IPS DF 6.9 (cell line): ENCODE measurements at places on chromosomes 12 and 14.

GRCh38 chr14:96086574-96087077 is 47.5 kb downstream of the C14orf132 start:
- DNase-seq: no peak

- no peak for DNase-seq
Measured at GRCh38 chr14:34867199-34867598, 8.0 kb downstream of the BAZ1A start.

GRCh38 chr12:123000578-123000977 is 20.1 kb downstream of the ARL6IP4 start:
- no peak for DNase-seq

GRCh38 chr14:85123755-85124154 is 406.2 kb upstream of the FLRT2 start:
- no peak for DNase-seq

DNA sequence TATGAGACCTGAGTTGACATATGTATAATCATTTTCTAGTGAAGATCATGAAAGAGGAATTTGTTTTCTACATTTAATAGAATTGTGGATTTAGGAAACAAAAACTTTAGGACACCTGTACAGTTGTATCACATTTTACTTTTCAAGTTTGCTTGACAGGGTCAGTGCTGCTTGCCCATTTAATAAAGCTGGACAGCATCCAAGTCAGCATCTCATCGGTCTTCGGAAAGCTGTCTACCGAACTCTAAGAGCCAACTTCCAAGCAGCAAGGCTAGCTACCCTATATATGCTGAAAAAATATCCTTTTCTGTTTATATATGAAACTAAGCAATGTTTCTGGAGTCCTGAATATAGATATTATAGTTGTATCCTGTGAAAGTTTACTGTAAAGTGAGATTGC is 52.3 kb downstream of the VEZT start:
- DNase-seq: no peak

DNA sequence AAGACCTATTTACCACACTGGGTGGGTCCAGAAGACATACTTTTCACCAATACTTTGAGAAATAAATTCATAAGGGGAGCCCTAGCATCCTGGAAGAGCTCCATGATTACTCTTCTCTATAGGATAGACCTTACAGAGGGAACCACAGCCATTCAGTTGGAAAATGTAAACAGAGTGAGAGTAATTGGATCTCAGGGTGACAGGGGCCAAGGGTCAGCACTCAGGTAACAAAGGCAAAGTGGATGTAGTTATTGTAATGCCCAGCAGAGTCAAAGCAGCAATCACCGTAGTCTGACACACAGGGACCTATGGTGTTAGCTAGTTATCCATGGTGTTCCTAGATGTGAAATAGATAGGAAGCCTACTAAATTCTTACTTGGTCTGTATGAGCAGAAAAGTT is 10.8 kb upstream of the GTF2A1 start:
- DNase-seq: no peak

DNA sequence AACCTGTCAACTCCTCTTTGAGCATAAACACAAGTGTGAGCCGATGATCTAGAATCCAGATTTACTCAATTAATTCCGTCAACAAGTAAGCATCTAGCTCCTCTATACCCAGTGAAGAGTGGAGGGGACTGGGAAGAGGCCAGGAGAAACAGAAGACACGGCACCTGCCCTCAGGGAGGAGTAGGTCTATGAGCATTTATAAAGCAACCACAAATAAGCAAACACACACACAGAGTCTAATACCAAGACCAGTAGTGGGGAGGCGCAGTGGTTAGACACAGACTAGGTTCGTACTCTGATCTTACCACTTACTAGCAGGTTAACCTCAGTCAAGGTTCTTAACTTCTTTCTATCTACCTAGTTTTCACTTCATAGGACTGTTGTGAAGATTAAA is 5.9 kb upstream of the FOXN3 start:
- DNase-seq: no peak

DNA sequence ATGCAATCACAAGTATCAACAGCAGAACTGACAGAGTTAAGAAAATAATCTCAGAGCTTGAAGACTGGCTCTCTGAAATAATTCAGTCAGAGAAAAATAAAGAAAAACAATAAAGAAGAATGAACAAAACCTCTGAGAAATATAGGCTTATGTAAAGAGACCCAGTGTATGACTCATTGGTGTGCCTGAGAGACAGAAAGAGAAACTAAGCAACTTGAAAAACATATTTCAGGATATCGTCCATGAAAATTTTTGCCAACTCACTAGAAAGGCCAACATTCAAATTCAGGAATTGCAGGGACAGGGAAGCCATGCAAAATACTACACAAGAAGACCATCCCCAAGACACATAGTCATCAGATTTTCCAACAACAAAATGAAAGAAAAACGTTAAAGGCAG is 56.2 kb downstream of the APOBEC1 start:
- no peak for DNase-seq

GRCh38 chr14:65225299-65226159 is 123.2 kb upstream of the MAX start:
- DNase-seq: no peak

DNA sequence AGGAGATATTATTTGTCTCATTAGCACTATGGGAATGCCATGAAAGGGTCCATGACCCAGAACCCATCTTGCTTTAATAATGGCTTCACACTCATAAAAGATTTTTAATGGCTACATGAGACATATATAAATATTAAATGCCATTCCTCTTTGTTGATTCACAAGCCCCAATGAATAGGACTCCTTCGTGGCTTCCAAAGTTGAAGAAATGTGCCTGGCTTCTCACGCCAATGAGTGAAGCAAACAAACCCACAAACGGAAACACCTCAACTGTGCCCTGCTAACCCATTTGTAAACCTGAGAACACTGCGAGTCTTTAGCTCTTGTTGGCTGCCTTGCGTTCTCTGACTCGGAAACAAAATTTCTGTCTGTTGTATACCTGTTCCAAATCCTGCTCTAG is 381.7 kb upstream of the DDHD1 start:
- no peak for DNase-seq

GRCh38 chr12:68479896-68480291 is 130.8 kb upstream of the RAP1B start:
- no peak for DNase-seq

DNA sequence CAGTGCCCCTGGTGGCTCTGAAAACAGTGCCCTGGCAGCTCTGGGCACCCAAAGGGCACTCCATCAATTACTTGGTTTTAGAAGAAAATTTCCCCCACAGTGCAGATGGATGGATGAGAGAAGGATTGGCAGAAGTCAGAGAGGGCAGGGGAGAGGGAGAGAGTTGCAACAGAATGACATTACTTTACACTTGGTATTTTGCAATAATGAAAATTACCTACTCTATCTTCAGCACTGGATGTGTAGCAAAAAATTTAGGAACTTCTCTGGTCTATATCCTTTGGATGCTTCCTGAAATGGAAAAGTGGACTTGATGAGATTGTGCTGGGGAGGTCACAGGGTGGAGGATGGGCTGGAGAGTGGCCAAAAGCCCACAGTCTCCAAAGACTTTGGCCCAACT is 193.2 kb downstream of the CHST11 start:
- no peak for DNase-seq

- DNase-seq: no peak
Measured at GRCh38 chr12:121581686-121582429, 1.0 kb upstream of the KDM2B start.

- DNase-seq: no peak
Measured at GRCh38 chr14:103074729-103075367, 9.2 kb upstream of the LBHD2 start.

- no peak for DNase-seq
Measured at GRCh38 chr14:41817626-41818025, 210.9 kb downstream of the LRFN5 start.

DNA sequence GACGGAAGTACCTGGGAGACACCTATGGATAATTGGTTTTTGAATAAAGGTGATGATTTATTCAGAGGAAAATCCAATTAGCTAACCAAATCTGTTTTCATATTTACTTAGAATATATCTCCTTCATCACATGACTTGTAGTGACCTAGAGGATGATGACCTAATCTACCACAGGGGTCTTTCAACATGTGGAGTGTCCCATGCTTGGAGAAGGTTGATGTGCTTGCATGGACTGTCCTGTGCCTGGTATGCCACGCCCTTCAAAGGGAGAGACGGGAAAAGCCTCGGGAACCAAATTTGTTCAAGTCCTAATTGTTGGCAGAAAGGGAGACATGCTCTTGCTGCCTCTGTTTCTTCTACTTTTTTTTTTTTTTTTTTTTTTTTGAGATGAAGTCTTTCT is 11.8 kb upstream of the PAPLN start:
- DNase-seq: no peak

GRCh38 chr14:41446008-41446407 is 160.7 kb upstream of the LRFN5 start:
- DNase-seq: peak; percentile 20

DNA sequence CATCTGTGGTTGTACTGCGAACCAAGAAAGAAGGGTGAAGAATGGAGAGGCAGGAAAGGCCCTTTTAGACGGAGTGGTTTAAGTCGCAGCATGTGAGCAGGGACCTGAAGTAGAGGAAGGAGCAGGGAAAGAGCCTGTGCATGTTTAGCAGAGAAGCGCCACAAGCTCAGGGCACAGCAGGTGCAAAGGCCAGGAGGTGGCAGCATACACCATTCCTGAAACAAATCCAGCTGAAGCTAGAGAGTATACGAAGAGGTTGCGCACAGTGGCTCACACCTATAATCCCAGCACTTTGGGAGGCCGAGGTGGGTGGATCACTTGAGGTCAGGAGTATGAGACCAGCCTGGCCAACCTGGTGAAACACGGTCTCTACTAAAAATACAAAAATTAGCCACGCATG is 49.9 kb downstream of the HELB start:
- DNase-seq: peak; percentile 67

- DNase-seq: peak; percentile 52
Measured at GRCh38 chr12:111529424-111530368, 69.4 kb downstream of the ATXN2 start.

DNA sequence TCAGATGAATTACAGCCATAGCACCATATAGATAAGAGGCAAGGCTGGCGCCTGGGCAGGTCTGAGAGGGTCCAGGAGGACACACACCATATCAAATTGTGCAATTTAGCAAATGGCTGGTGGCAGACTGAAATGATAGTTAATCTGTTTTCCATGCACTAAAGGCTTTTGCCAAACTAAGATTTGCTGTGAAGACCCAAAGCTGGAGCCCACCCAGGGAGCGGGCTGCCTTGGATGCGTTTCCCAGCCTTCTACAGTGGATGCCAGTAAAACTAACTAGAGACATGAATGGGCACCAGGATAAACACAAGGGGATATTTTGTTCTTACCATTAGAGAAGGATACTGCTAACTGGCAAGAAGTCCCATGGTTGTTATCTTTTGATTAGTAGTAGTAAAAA is 475.1 kb downstream of the DPF3 start:
- no peak for DNase-seq

DNA sequence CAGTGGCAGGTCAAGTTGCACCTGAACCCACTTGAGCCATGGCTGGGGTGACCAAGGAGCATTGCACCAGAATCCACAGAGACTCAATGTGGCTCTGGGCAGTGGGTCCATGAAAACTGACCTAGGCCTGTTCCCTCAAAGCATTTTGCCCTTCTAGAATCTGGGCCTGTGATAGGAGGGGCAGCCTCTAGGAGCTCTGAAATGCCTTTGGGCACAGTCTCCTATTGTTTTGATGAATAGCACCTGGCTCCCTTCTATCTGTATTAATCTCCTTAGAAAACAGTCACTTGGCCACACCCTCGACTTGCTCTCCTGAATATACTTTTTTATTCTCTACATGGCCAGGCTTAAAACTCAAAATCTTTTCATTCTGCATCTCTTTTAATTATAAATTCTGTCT is 14.1 kb upstream of the KRAS start:
- no peak for DNase-seq

DNA sequence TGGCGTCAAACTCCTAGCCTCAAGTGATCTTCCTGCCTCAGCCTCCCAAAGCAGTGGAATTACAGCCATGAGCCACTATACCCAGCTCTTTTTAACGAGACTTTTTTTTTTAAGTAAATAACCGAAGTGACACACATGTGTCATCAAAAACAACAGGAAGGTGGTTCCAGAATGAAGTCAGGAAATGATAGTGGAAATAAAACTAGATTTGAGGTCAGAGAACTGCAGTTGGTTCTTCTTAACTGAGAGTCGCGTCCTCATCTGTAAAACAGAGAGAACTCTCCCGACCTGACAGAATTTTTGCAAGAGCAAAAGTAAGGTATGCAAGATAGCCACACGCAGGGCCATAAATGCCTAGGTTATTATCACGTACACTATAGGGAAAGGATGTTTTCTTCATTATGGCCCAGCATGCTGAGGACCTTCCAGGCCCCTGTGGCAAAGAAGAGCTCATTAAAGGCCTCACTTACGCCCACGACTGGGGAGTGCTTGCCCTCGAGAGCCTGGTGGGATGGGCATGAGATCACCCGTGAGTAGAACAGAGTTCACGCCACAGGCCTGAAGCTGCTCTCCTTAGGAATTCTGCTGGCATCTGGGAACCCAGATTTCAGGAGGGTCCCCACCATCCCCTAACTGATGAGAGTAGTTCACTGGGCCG is 67.2 kb downstream of the SCARB1 start:
- no peak for DNase-seq

- peak; percentile 18 for DNase-seq
Measured at GRCh38 chr14:63174760-63175191, 29.5 kb upstream of the RHOJ start.

DNA sequence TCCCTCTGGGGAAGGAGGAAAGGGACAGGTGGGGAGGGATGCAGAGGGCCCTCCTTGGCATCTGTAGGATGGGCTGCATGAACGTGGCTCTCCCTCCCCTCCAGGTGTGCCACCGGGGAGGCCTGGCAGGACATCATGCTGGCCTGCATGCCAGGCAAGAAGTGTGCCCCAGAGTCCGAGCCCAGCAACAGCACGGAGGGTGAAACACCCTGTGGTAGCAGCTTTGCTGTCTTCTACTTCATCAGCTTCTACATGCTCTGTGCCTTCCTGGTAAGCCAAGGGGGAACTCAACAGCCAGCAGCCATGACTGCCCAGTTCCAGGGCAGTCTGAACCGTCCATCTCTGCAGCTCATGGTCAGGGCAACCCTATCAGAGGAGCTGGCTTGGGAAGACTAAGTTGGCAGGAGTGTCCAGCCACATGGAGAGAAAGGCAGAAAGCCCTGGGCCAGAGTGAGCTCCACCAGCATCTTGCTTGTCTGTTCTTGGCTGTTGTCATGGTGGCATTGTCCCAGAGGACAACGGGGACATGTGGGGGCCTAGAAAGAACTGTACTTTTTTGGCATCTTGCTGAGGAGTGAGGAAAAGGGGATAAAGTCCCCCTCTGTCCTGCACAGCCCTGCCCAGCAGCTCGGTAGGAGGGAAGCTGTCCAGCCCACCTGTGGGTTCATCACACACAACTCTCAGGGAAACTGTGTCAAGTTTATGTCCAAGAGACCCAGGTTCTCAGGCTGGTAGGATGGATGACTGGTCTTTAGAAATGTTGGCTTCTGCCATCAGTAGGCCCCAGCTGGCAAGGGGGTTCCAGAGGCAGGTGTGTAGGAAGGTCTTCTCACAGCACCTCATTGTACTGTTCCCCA is 129.8 kb upstream of the FKBP4 start:
- no peak for DNase-seq

- no peak for DNase-seq
Measured at GRCh38 chr14:55438066-55438683, 2.2 kb downstream of the TBPL2 start.

GRCh38 chr14:56886471-56887062 is 76.3 kb upstream of the OTX2 start:
- DNase-seq: no peak
